ENCODE measurements at places on chromosomes 6 and 20.

GRCh38 chr20:37326666-37327065, 19.3 kb upstream of the SRC start:
- DNase-seq = no peak

GRCh38 chr6:16494793-16495192, 256.4 kb downstream of the GMPR start:
- DNase-seq = no peak

DNA sequence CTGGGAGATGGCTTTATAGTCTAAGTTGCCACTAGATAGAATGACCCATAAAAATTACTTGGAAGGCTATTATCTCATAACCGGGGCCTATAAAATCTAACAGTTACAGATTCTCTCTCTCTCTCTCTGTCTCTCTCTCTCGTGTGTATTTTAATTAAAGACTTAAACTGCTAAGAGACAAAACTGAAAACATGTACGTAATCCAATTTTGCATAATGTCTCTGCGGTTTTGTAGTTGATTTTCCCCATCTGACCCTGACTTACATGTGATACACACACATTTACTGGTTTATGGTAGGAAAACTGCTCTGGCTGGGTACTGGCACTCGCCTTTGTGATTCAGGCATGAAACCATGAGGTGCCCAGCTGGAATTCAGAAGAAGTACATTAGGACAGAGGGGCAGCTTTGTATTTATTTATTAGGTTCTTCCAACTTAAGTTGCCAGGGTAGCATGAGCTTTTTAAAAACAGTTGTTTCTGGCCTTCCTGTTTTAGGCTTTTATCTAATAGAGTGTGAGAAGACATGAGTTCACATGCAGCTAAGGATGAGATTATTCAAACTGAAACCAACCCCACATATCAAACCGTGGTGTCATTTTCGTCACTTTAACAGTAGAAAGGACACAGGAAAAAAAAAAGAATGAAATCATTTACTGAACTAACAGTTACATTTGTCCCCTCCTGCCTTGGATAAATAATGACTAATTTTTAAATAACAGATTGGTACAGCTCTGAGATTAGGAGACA, 182.5 kb downstream of the GMPR start:
- DNase-seq = no peak

DNA sequence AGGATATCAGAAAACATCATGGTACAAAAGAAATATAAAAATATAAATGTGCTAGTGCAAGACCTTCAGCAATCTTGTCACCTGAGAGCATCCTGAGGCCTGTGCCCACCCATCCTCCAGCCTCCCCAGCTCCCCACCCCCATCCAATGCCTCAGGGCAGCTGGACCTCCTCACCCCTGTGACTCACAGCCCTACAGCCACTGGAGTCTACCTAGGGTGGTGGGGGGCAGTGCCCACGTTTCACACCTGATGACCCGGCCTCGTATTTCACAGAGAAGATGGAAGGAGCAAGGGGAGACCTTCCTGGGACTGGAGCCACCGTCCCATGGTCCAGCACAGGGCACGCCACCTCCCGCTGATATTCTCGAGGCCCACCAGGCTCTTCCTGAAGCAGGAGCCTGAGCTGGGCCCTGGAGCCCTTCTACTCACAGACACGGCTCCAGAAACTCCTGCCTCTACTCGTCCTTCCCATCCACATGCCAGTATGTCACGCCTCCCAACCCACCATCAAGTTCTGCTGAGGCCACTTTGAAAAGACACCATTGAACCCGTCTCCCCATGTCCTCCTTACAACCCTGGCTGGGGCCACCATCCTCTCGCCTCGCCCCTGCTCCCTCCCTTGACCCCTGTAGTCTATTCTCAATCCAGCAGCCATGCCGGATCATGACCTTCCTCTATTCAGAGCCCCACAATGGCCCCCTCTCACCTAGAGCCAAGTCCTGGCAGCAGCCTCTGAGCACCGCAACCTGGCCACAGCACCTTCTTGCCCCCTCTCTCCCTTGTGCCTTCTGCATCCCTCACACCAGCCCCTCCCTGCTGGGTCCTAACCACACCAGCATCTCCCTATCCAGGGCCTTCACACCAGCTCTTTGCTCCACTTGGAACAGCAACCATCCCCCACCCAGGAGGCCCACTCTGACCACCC, 13.3 kb downstream of the APMAP start:
- DNase-seq = no peak

- no peak for DNase-seq
Measured at GRCh38 chr20:47905628-47906347, 120.5 kb upstream of the SULF2 start.

- DNase-seq = no peak
Measured at GRCh38 chr6:22294301-22294700, 2.5 kb downstream of the PRL start.

DNA sequence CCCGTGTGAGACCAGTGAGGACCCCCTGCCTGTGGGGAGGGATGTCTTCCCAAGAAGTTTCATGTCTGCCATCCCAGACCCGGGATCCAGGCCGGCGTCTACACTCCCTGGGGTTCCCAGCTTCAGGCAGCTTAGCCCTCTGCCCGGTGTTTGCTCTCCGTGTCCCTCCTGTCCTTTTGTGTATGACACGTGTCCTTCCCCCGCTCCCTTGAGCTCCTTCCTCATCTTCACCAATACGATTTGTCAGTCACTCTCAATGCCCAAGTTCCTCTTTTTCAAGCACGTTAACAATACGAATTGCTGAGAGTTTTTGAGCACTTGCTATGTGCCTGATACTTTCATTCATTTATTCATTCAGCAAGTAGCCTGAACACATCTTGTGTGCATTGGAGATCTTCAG, 115.6 kb upstream of the PTPN1 start:
- peak; percentile 85 for DNase-seq

DNA sequence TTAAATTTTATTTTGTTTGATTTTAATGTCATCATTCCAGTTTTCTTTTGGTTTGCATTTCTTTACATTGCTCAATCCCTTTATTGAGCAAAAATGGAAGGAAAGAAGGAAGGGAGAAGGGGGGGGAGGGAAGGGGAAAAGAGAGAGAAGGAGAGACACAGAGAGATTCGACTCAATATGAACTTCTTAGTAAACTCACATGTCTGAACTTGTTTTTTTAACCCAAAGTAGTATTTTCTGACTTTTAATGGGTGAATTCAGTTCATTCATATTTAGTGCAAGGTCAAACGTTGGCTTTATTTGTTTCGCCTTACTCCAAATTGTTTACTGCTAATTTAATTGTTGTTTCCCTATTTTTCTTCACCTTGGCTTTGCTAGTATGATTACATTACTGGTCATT, 278.6 kb downstream of the COL12A1 start:
- no peak for DNase-seq

- no peak for DNase-seq
Measured at GRCh38 chr6:140915103-140915502, 1217.6 kb upstream of the GJE1 start.

GRCh38 chr6:11309947-11310665, 77.6 kb upstream of the NEDD9 start:
- DNase-seq = no peak

- DNase-seq = no peak
Measured at GRCh38 chr6:52516269-52516668, 60.6 kb downstream of the TRAM2 start.

- DNase-seq = no peak
Measured at GRCh38 chr6:20905377-20905776, 371.1 kb downstream of the CDKAL1 start.

DNA sequence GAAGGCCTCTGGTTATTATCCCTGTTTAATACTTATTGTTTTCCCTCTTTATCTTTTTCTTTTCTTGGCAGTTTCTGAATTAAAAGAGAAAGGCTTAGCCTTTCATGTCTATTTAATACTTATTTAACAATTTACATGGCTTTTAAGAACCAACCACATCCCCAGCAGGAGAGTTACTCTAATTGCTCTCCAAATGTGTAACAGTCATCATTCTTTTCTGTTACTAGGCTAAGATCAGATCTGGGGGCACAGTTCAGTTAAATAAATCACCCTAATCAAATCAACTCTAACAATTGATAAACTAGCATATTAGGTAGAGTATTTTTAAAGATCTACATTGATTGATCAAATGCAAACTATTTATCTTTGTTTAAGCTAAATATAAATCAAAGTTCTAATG, 54.1 kb upstream of the NT5E start:
- DNase-seq = no peak

DNA sequence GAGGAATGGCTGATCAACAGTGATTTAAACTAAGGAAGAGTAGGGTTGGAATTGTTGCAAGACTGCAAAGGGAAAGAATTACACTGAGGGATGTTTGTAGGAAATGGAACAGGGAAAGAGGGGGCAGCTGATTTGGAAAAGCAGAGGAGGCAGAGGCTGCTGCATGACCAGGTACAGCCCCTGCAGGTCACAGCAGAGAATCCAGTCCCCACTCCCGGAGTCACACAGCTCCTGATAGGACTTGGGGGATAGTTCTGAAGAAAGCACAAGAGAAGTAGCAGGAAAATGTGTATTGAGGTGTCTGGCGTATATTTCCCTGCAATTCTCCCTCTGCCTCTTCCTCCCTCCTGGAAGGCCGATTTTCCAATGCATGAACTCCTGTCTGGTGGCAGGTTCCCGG, 92.5 kb upstream of the PDE10A start:
- no peak for DNase-seq

DNA sequence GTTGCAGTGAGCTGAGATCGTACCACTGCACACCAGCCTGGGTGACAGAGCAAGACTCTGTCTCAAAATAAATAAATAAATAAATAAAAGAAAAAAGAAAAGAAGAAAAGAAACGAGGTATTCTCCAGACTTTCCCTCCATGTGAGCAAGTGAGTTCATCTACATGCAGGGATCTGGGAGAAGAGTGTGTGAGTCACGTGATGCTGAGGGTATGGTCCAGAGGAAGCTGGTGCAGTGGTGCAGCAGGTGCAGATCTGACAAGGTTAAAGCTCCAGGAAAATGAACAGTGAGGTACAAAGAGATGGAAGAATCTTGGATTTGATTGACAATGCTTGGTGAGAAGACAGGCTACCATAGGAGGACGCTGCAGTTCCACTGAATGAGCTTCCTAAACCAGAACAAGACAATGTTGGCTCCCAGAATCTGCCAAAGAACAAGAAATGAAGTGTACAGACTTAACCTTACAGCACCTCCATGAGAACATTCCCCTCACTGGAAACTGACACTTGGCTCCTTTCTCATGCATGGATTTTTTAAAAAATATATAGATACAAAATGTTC, 79.5 kb upstream of the BTBD3 start:
- no peak for DNase-seq

GRCh38 chr6:131832363-131832762, 24.5 kb downstream of the ENPP1 start:
- no peak for DNase-seq

- DNase-seq = no peak
Measured at GRCh38 chr20:63966172-63966943, 3.4 kb downstream of the ZNF512B start.

DNA sequence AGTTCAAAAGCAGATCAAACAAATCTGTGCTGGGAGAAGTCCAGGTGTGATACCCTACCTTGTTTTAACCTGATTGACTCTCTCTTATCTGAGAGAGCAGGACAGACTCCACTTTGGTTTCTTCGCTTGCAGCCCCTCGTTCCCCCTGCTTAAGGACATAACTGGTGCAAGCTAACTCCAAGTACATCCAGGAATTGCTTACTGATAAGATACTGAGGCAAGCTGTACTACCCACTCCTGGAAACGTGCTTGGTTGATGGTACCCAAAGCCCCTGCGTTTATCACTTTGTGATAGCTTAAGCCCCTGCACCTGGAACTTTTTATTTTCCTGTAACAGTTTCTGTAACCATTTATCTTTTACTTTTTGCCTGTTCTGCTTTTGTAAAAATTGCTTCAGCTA, 157.0 kb upstream of the OLIG3 start:
- DNase-seq = no peak

- peak; percentile 26 for DNase-seq
Measured at GRCh38 chr6:44304282-44305199, 8.6 kb downstream of the AARS2 start.

GRCh38 chr6:13761361-13762036, 49.9 kb upstream of the RANBP9 start:
- no peak for DNase-seq

DNA sequence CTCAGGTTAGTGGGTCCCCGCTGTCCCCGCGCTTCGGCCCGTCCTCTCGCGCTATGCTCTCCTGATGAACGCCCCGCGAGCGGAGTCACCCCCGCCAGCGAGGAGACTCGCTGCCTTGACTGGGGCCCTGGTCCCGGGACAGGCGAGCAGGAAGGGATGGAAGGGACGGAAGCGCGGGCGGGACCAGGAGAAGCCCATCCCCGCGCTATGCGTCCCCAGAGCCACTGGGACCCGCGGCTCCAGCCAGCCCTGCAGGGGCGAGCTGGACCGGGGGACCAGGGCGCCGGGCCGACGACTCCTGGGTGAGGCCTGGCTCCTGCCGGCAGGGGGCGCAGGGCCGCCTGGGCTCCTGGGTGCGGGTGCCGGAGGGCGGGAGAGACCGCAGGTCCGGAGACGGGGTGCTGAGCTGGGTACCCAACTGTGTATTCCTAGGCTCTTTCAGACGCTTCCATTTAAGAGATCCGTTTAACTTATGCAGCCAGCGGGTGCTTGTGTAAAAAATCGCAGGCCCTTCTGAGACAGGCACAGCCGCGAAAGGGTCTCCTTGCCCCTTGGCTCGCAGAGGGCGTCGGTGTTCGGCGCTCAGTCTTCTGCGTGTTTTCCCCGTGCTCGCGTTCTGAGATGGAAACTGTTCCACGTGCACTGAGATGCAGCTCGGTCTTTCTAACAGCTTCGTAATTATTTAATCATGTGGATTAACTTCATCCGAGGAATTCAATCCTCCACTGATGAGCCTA, 580 bp upstream of the SYCP2 start:
- peak; percentile 14 for DNase-seq

DNA sequence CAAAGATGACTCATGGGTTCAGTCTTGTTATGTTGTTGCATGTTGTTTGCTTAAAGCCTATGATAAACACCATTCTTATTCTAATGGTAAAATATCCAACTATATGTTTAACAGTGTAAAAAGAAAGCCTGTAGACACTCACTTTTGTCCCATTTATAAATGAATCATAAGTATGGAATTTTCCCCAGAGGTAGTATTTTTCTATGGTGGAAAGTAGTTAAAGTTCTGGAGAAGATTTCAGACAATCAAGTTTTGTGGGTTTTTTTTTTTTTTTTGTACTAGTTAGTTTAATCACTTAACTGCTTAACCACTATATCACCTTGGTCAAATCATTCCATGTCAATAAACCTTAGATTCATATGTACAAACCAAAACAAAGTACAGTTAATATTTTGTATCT, 35.8 kb downstream of the PTCHD4 start:
- no peak for DNase-seq

- DNase-seq = no peak
Measured at GRCh38 chr20:25453035-25453810, 45.8 kb downstream of the GINS1 start.

GRCh38 chr6:139153855-139154254, 19.0 kb downstream of the HECA start:
- DNase-seq = no peak

DNA sequence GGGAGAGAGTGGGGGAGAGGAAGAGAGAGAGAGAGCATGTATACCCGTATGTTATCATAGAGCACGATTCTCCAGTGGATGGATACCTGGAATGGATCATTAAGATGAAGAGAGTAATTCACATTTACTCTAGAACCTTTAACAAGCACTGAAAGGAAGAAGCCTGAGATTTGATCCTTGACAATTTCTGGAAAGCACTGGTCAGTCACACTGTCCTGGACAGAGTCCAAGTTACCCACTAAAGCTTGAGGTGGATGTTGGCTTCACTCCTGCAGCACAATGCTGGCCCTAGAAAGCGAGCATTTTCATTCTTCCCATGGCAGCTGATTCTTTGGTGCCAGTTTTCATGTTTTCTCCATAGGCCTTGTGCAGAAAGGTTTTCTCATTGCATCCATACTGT, 25.6 kb downstream of the NFYA start:
- DNase-seq = no peak

Measured in AML-193 (cell line).